CD4-positive, alpha-beta T cell treated with Interleukin-6 at 100 ng/mL for 8 hours (primary cell): ENCODE measurements at places on chromosomes 7 and 10.

DNA sequence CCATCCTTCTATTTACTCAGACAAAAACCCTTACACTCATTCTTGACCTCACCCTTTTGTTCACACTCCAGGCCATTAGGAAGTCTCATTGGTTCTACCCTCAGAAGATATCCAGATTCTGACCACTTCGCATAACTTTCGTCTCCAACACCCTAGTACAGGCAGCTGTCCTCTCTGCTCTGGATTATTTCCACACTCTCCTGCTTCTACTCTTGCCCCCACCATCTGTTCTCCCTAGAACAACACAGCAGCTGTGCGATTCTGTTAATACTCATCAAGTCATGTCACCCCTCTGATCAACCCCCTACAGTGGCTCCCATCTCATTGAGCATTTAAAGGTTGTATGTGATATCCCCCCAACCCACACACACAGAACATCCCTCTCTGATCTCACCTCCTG lies 15.5 kb upstream of the TRIL start:
- no peak for DNase-seq

DNA sequence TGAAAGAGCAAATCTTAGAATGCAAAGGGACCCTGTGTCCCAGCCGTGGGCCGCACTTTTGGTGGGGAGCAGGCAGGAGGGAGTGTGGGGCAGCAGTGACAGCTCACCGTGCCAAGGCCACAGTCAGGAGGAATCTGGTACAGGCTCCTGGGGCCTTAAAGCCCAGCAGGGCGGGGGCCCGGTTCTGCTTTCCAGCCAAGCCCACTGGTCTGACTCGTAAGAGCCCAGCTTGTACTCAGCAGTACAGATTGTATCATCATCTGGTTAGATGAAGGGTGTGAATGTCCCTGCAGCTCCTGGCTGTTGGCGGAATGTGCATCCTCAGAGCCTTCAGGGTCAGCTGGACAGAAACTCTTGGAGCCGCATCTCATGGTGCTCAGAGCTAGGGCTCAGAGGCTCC lies 30.5 kb upstream of the TRIM8 start:
- no peak for DNase-seq

DNA sequence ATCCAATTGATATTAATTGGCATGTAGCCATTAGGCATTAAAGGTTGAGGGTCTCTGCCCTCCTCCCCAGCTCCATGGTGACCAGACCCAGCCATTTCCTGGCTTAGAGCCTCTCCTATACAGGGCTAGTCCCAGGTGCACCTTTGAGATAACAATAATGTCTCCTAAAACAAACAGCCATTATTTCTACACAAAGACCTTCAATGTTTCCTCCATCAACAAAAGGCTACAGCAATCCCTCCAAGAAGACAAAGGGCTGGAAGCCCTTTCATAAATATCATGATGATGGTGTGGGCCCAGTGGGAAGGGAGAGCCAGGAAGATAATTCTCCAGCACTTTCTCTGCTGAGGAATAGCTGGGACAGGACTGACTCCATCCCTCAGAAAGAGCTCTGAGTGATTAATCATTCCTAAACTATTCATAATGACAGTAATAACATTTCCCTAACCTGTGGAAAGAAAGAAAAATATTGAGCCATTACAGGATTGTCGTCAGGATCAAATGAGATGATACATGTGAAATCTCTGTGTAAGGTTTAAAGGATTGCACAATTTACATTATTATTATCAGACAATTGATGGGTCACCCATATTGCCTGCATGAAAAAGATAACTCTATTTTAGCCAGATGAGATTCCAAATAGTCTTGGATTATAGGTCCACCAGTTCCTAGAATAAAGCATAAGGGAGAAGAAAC lies 10.2 kb downstream of the PKD2L1 start:
- DNase-seq = no peak

DNA sequence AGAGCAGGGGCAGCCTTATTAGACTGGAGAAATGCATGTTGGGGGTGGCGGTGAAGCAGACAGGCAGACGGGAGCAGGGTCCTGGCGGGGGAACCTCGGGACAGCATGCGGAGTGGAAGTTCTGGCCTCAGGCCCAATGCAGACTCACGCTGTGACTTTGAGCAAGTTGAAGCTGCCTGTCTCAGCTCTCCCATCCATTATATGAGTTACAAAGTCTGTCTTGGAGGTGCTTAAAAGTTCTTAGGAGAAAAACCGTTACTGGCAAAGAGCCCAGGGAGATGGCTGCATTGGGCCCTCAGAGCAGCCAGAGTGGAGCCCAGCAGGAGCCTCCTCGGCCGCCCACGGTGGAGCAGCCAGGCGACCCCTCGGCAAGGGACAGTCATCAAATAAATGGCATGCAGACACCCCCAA lies 509.5 kb downstream of the PLXNA4 start:
- no peak for DNase-seq

GRCh38 chr7:103076764-103077163 lies 1.8 kb downstream of the ARMC10 start:
- no peak for DNase-seq

- DNase-seq = no peak
These were observed 256.2 kb upstream of the MGMT start for GRCh38 chr10:129210876-129211275.
